ENCODE measurements at places on chromosomes 2 and 18.

- no peak for DNase-seq
These were observed 161.2 kb upstream of the XIRP2 start for GRCh38 chr2:166727095-166727494.

DNA sequence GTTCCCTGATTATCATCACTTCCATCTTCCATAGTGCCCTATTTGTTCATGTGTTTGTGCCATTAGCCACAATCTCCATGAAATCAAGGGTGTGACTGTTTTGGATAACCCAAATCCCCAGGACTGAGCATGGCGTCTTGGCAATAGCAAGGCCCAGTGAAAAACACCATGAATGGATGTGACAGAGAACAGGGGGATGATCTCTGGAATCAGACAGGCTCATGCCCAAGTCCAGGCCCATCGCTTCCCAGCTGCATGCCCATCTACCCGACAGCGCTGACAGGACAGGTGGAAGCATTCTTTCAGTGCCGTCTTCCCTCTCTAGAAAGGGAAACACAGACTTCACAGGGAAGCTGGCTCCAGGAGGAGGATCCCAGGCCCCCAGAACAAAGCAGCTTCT lies 50.0 kb downstream of the HDLBP start:
- DNase-seq = no peak

- no peak for DNase-seq
These were observed 15.0 kb downstream of the PDCL3 start for GRCh38 chr2:100577777-100578176.

- no peak for DNase-seq
These were observed 4.0 kb downstream of the NEU4 start for GRCh38 chr2:241812730-241813643.

DNA sequence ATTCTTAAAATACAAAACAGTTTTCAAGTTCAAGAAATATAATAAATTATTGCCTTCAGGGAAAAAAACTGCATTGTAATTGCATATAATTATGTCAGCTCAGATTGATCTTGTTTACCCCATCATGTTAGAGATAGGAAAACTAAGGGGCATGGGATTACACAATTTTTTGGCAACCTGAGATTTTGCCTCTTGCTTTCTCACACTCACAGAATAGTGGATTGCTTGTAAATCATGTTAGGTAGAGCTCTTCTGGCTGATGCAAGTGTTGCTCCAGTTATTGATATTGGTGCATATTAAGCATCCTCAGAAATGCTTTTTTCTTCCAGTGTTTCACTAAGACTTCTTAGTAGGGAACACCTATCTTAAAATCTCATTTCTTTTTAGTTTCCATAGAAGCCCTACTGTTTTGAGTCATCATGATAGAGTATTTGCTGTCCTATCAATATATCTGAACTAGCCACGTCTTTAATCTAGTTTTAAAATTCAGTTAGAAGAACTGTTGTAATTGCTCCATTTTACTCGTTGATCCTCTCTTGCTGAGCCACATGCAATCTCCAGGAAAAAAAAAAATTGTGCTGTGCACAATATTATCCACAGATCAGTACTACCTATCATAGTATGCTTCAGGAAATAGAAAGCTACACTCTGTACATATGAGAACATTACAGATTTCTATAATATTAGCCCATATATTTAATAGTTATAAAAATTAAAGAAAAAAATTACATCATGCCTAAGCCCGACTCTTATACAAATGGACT lies 393.1 kb downstream of the LRP1B start:
- DNase-seq = no peak

DNA sequence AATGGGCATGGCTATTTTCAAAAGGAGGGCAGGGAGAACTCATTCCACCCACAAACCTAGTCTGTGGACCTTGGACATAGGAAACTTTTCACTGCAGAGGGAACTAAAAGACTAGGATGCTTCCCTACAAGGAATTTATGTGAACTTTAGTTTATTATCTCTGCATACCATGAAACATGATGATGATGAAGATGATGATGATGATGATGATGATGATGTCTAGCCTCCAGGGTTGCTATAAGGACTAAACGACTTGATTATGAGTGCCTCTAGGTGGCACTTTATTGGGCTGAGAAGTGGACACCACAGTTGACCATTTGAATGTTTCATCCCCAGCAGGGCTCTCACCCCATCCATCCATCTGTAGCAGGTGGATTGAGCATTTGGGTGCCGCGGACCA lies 260.0 kb upstream of the TCF4 start:
- no peak for DNase-seq

- peak; percentile 57 for DNase-seq
These were observed 185.6 kb upstream of the COL3A1 start for GRCh38 chr2:188788621-188789020.

DNA sequence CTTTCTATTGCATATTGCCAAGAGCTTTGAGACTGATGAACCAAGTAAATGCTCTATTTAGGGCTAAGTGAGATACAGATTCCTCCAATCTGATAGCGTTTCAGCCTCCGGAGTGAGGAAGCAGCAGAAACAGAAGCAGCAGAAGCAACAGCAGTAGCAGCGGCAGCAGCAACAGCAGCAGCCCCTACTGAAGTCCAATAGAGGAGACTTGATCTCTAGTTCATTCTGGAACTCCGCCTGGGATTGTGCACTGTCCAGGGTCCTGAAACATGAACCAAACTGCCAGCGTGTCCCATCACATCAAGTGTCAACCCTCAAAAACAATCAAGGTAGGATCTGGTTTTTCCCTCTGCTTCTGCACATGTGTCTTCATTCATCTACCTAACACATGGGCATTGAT lies at the start of gene DPP10:
DPP10 (plus strand) TSS at position 132 of the 400 bp plus-strand sequence.
- DNase-seq = peak; percentile 48

DNA sequence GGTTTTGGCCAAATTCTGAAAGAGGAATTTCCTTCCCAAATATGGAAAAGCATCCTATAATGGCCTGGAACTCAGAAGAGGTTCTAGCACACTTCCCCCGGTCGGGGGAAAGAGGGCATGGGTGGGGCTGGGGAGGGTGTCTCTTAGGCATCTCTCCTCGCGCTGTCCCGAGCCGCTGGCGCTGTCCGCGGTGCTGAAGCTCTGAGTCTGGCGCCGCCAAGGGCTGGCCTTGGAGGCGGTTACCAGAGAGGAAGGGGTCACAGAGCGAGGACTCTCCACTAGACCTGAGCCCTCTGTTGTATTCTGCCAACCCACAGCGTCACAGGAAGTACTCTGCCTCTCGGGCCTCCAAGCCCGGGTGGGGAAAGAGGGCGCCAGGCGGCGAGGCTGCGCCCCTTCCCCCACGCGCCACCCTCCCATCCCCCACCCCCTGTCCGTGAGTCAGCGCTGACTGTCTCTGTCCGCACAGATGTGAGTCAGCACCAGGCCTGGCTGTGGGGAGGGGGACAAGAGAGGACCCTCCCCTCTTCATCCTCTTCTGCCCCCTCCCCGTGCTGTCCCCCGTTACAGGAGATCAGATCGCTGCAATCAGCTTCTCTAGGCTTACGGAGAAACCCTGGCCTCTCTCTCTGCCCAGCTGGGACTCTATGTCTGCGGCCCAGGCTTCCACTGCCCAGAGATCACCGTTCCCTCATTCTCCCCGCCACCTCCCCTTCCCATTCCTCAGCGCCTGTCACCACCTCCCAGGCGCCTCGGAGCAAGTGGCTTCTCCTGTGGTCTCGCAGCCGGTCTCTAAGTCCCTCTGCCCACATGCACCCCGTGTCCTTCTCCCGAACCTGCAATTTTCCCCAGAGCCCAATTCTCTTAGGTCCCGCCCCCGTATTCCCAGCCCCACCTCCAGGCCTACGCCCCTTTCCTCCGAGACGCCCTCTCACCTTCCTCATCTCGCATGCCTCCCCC lies 779 bp downstream of the PTPRN start:
- peak; percentile 54 for DNase-seq

DNA sequence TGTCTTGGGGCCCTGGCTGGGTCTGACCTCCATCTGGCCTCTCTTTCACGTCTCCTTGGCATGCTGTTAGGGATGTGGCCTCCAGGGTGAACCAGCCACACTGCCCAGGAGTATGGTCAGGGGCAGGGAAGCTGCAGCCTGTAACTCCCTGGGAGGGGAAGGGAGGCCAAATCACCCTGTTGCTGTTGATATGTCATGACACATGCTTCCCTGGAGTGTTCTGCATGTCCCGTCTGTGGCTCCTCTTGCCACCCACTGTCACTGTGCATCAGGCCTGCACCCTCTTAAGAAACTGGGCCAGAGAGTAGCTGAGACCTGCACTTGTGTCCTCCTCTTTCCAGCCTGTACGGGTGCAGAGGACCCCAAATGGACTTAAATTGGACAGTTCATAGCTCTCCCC lies 221.3 kb downstream of the FHOD3 start:
- DNase-seq = no peak

DNA sequence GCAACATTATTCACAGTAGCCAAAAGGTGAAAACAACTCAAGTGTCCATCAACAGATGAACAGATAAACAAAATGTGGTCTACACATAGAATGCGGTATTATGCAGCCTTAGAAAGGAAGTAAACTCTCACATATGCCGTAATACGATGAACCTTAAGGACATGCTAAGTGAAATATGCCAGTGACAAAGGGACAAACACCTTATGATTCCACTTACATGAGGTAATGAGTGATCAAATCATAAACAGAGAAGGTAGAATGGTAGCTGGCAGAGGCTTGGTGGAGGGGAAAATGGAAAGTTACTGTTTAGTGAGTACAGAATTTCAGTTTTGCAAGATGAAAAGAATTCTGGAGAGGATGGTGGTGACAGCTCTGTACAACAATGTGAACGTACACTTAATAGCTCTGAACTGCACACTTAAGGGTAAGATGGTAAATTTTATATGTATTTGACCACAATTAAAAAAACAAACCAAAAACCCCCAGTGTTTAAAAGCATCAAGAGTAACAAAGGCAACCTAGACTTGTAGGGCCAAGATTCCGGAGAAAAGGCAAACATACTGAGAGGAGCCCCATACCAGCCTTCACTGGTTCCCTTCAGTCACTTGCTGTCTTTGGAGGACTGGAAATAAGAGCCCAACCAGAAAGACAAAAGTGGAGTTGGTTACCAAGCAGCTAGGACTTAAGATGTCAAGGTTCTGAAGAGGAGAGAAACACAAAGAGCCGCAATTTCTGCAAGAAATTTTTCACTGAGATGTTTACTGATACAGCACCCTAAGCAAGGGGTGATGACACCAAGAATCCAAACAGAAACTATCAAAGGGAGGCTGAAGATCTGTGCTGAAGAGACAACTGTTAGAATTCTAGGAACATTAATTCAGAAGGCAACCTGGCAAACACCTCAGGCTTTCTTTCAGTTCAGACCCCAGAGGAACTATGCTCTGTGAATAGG lies 61.3 kb downstream of the CUL3 start:
- no peak for DNase-seq

- no peak for DNase-seq
These were observed 652 bp downstream of the GPC1 start for GRCh38 chr2:240435948-240436682.

DNA sequence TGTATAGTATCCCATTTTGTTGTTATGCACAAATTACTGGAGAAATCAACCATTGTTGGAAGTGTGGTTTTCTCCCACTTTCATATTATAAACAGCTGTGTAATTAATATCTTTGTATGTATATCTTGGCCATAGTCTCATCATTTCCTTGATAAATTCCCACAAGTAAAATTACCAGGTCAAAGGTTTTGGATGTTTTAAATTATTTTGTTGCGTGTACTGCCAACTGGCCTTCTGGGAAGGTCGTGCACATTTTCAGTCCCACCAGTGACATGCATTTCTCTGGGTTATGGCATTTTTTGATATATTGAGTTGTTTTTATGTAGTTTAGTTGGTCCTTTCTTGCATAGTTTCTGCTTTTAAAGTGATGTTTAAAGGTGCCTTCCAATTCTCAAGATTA lies 41.5 kb downstream of the TSHZ1 start:
- DNase-seq = no peak

GRCh38 chr2:58764338-58765104 lies 523.4 kb upstream of the FANCL start:
- no peak for DNase-seq

- DNase-seq = no peak
These were observed 68.3 kb downstream of the SPRED2 start for GRCh38 chr2:65363879-65364666.

GRCh38 chr2:138942466-138942865 lies 162.3 kb upstream of the NXPH2 start:
- DNase-seq = peak; percentile 10

GRCh38 chr2:208657468-208657867 lies 250.9 kb downstream of the PTH2R start:
- DNase-seq = no peak

DNA sequence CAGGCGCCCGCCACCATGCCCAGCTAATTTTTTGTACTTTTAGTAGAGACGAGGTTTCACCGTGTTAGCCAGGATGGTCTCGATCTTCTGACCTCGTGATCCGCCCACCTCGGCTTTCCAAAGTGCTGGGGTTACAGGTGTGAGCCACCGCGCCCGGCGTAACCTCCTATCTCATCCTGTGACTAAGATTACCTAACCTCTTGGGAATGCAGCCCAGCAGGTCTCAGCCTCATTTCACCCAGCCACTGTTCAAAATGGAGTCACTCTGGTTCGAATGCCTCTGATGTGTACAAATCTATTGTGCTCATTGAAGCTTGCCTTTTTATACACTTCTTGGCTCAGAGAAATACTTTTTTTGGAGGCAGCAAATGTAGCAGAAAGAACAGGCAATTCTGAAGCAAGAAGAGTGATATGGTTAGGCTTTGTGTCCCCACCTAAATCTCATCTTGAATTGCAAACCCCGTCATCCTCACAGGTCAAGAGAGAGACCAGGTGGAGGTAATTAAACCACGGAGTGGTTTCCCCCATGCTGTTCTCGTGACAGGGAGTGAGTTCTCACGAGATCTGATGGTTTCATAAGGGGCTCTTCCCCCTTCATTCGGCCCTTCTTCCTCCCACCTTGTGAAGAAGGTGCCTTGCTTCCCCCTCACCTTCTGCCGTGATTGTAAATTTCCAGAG lies 60.6 kb downstream of the SLC4A3 start:
- DNase-seq = no peak

DNA sequence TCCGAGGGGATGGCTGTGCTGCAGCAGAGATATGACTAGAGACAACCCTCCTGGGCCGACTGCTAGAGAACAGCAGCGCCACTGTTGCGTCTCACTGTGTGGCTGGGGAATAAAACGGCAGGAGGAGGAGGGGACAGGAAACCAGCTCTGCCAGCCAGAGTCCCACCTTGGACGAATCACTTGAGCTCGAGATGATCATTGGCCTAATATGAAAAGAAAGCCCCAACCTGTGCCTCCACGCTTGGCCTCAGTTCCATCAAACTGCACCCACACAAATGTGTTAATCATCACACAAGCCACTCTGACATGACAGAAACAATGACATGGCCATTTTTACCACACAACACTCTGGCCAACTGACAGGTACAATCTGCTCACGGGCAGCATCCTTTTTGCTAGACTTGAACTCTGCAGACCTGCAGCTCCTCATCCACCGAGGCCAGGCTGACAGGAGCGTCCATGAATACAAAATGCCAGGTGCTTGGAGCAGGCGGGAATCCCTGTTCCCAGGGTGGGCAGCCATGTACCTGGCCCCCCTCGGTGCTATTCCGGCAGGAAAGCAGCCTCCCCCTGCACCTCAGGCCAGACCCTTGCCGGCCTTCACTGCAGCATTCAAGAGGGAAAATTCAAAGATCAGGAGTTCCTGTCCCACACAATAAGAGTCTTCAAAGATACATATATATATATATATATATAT lies 52.3 kb downstream of the PARD6G start:
- no peak for DNase-seq

- no peak for DNase-seq
These were observed 105.5 kb downstream of the RTP5 start for GRCh38 chr2:241974851-241975592.

All from mucosa of gallbladder (tissue), 1 donor.